Effector CD4-positive, alpha-beta T cell (primary cell): ENCODE measurements at places on chromosomes 16 and 17.

GRCh38 chr16:11093572-11094074 is 149.3 kb downstream of the CLEC16A start:
- DNase-seq: no peak

GRCh38 chr17:1182811-1183170 is 3.0 kb upstream of the ABR start:
- DNase-seq: no peak

DNA sequence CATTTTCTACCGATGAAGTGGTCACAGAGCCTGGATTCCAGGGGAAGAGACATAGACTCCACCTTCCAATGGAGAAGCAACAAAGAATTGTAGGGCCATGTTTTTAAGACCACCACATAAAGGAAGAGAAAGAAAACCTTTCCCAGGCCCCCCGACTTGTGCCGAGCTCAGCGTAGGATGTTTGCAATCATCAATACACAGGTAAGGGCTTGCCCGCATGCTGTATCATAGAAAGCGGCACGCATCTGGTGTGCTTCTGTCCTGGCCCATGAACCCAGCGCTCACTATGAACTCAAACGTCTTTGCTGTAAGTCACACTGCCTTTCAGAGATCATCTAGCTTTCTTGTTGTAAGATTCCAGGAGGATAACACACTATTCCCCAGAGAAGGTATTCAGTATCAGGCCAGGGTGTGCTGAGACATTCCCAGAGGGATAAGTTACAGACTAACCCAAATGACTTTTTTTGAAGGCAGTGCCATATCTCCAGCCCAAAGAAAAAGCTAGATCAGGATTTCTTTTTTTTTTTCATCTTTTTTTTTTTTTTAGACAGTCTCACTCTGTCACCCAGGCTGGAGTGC is 79.5 kb upstream of the RPL38 start:
- DNase-seq: no peak

DNA sequence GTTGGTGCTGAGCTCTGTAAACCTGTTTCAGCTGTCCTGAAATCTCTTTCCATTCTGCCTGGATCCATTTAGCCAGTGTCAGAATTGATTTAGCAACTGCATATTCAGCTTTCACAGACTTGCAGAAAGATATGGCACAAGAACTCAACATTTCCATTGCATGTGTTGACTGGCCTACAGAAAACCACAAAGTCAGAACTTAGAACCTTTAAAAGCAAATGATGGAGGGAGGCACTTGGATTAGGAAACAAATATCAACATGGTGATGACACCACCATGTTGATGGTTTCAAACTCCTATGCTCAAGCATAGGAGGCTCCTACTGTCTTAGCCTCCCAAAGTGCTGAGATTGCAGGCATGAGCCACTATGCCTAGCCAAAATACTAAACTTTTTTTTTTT is 52.3 kb upstream of the ARL6IP1 start:
- no peak for DNase-seq

GRCh38 chr17:4742629-4743028 is 2.9 kb upstream of the CXCL16 start:
- DNase-seq: no peak

DNA sequence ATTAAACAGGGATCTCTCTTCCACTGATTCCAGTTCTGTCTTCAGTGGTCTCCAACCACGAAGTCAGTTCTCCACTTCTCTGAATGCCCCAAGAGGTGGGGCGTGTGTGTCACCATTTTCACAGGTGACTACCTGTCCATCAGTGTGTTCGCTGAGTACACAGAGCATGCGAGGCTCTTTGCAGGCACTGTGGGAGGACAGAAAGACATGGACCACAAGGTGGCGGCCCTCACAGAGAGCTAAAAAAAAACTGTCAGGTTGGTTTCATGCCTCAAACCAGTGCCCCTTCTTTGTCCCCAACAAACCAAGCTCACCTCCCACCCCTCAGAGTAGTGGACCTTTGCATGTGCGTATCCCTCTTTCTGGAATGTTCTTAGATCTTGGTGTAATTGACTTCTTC is 13.8 kb downstream of the EMP2 start:
- no peak for DNase-seq

DNA sequence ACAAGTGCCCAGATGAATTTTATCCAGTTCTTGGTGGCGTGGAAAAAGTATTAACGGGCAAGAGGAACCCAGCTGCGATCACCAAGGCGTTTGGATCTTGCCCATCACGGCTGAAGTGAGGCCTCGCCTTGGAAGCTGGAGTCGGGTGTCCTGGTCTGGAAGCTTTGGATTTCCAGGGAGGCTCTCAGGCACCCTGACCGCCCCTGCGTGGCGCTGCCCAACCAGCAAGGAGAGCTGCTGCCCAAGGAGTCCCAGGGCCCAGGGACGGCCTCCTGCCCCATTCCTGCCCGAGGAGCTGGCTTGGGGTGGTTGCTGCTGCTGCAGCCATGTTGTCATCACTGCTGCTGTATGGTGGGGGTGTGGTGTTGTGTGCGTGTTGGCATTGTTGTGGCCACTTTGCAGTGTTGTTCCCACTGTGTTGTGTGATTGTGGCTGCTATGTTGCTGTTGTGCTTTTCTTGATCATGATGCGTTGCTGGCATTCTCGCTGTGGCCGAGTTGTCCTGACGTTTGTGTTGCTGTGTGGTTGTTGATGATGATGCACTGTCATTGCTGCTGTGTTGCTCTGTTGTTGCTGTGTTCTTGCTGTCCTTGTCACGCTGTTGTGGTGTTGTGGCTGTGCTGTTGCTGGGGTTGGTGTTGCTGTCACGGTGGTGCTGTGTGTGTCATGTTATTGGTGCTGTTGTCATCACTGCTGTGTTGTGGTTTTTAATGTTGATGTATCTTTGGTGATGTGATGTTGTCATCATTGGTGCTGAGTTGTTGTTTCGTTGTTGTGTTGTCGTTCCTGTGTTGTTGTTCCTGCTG is 318.8 kb downstream of the C16orf95 start:
- no peak for DNase-seq

DNA sequence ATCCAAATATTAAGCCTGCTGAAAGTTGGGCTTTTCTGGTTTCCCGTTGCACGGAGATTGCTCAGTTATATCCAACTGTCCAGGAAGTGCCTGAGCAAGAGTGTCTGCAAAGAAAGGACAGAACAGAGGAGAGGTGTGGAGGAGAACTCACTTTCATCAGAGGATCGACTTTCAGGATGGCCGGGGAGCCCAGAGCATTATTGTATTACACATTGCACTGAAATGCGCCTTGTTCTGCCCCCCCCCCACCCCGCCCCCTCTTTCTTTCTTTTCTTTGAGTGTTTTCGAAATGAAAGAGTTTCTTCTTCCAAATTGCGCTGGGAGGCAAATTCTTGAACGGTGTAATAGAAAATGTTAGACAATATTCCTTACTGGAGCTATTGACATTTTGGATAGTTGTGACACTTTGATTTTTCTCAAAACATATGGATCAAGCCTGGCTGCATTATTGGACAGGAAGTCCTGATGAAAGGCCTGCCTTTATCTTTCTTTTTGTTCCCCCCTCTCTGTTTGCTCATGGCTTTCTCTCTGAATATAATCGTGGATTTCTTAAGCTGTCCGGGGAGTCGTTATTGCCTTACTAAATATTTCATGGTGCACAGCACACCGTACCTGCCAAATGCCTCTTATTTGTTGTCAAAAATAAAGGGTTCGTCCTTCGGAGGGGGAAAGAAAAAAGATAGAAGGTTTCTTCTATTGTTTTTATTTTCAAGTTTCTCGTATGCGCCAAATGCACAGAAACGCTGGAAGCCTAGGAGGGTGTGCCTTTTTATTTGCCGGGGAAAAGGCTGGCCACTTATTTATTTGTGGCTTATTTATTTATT is 110.8 kb downstream of the IRX3 start:
- DNase-seq: no peak

DNA sequence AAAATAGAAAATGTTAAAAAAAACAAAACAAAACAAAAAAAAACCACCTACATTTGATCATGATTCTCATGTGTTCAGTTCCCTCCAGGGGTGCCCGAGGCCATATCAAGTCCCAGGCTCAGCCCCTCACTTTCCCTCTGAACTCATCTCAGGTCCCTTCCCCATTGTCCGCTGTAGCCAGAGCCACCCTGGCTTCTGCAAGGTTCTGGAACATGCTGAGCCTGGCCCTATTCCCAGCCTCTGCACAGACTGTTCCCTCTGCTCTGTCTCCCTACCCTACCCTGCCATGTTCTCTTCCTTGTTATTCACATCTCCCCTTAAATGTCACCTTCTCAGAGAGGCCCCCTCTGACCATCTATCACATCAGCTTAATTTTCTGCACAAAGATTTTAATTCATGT is 46.9 kb downstream of the TK2 start:
- no peak for DNase-seq

- no peak for DNase-seq
Measured at GRCh38 chr17:67439269-67439668, 62.2 kb downstream of the PITPNC1 start.

DNA sequence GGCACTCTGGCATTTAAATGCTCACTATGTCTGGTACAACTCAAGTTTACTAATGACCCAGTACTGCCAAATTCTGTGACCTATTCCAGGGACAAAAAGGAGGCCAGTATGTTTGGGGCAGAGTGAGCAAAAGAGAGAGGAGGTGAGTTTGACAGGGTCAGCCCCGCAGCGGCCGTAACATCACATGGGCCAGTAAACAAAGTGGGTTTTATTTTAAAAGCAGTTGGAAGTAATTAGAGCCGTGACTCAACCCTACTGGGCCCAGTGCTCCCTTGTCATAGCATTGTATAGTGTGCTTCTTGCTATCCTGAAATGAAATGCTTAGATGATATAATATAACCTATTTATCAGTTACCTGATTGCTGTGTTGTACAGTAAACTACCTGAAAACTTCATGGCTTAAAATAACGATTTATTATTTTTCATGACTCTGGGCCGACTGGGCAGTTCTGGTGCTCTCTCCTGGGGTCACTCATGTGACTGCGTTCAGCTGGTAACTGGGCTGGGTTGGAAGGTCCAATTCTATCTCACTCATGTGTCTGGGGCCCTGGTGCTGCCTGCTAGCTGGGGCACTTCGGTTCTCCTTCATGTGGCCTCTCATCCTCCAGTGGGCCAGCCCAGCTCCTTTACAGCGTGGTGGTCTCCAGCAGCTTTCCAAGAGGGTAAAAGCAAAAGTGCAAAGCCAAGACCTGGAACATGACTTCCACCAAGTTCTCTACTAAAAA is 27.4 kb downstream of the IQCK start:
- no peak for DNase-seq

GRCh38 chr17:4607773-4608187 is 23.5 kb downstream of the SMTNL2 start:
- DNase-seq: no peak

DNA sequence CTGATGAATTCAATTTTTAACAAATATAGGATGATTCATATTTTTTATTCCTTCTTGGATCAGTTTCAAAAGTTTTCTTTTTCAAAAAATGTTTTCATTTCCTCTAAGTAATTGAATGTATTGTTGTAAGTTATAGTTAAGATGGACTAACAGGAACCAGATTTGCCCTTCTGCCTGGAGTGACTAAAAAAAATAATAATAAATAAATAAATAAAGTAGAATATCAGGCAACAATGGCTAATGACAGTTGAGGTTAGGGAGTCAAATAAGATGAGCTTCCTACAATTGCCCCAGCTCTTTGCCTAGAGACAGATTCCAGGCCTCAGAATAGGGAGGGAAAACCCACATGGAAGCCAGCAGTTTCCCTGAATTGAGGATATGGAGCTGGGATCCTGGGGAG is 73.7 kb upstream of the MSI2 start:
- no peak for DNase-seq

DNA sequence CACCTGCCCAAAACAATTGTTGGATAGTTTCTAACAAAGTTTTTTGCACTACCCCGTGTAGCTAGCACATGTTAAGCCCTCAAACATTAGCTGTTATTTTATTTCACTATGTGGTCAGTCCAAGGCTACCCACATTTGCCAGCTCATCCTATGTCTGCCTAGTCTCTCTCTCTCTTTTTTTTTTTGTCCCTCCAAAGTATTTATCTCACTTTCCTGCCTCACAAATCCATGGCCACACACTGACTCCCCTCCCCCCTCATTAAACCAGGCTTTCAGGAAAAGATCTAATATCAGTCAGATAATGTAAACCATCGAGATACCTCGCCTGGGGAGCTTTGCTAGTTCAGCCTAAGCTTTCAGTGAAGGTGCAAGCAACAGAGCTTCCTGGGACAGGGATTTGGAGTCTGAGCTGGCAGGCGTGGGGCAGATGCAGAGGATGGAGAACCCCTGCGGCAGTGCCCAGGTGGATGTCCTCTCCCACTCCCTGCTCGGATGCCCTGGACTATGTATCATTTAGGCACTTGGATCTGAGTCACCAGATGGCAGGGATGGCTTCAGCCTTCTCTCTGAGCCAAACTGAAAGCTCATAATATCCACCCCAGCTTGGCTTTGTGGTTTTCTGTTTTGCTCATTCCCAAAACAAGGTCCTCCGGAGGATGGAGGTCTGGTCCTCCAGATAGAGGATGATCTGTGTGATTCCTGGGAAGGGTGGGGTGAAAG is 73.7 kb upstream of the FOXF1 start:
- no peak for DNase-seq
